Astrocyte of the hippocampus (primary cell): ENCODE measurements at places on chromosomes 3 and 15.

DNA sequence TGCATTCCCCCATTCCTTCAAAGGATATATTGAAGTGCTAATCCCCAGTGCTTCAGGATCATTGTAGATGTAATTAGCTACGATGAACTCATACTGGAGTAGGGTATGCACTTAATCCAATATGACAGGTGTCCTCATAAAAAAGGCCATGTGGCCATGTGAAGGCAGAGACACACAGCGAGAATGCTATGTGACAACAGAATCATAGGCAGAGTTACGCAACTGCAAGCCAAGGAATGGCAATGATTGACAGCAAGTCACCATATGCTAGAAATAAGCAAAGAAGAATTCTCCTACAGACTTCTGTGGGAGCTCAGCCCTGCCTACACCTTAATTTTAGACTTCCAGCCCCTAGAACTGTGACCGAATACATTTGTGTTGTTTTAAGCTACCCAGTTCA, 875.6 kb upstream of the ROBO1 start:
- no peak for DNase-seq

GRCh38 chr3:85576091-85576690, 617.4 kb downstream of the CADM2 start:
- DNase-seq, result peak; percentile 88

GRCh38 chr15:97470417-97470816, 490.1 kb upstream of the ARRDC4 start:
- DNase-seq, result no peak

DNA sequence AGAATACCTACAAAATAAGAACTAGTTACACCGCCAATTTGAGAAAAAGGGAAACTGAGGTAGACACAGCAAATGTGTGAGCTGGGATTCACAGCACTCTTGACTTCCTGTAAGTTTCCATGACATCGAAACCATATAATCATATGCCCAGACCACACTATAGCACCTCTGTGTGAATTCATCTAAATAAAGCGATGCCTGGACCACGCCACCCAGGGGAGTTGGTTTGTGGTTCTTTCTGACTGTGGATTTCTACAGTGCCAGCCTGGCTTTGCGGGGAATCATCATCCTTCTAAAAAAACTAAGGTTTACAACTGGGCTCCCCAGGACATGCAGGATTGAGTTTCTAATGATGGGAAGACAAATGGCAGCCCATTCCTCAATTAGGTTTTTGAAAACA, 23.5 kb upstream of the CA12 start:
- DNase-seq, result no peak
